Right cardiac atrium (tissue), 5 donors: ENCODE measurements at places on chromosomes 13 and 19.

DNA sequence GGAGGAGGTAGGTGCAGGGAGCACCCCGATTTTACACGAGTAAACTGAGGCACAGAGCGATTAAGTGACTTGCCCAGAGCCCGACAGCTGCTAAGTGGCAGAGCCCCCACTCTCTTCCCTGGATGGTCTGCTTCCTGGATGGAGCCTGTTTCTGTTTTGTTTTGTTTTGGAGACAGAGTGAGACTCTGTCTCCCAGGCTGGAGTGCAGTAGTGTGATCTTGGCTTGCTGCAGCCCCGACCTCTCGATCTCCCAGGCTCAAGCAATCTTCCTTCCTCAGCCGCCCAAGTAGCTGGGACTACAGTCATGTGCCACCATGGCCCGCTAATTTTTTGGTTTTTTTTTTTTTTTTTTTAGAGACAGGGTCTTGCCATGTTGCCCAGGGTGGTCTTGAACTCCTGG is 17.3 kb downstream of the BICRA start:
- DNase-seq, result peak; percentile 74

GRCh38 chr13:98650396-98651107 is 73.6 kb upstream of the STK24 start:
- no peak for DNase-seq

DNA sequence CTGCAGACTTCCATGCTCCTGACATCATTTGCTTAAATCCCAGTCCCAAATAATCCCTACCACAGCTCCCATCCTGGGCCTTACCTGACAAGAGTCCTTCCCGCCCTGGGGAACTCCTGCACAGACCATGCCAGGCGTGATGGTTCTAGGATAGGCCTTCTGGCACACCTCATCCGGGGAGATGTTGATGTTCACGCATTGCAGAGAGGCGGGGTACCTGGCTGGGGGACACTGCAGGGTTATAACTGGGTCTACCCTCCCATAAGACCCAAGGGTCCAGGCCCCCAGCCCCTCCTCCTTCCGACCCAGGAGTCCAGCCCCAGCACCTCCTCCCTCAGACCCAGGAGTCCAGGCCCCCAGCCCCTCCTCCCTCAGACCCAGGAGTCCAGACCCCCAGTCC is 4.0 kb downstream of the KLK14 start:
- no peak for DNase-seq

- DNase-seq, result no peak
Measured at GRCh38 chr19:2942928-2943640, 1.7 kb downstream of the ZNF77 start.

DNA sequence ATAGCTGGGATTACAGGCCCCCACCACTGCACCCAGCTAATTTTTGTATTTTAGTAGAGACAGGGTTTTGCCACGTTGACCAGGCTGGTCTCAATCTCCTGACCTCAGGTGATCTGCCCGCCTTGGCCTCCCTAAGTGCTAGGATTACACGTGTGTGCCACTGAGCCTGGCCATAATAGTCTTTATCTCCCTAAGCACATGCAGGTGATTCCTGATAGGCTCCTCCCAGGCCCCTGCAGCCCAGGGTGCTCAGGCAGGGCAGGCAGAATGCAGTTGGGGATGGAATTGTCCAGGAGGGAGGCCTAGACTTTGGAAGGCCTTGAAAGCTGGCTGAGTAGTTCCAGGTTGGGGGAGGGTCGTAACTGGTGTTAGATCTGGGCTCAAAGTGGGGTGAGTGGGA is 8.5 kb downstream of the ZNF526 start:
- DNase-seq, result no peak

- DNase-seq, result no peak
Measured at GRCh38 chr13:81017513-81018152, 676.7 kb upstream of the SPRY2 start.

GRCh38 chr13:93561576-93562225 is 335.1 kb downstream of the GPC6 start:
- no peak for DNase-seq

DNA sequence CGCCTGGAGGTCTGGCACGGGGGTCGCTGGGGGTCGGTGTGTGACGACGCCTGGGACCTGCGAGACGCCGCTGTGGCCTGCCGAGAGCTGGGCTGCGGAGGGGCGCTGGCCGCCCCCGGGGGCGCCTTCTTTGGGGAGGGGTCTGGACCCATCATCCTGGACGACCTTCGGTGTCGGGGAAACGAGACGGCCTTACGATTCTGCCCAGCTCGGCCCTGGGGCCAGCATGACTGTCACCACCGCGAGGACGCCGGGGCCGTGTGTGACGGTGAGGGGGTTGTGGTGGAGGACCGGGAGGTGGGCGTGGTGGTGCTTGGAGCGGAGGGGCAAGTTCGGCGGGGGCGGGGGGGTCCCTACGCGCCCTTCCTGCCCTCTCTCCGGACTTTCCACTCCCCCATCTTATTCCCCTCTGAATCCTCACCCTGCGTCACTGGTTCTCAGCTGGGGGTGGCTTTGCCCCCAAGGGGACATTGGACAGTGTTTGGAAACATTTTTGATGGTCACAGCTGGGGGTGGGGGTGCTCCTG is 5.5 kb downstream of the SSC5D start:
- DNase-seq, result peak; percentile 60

- no peak for DNase-seq
Measured at GRCh38 chr13:24888291-24888931, 124.4 kb downstream of the RNF17 start.

DNA sequence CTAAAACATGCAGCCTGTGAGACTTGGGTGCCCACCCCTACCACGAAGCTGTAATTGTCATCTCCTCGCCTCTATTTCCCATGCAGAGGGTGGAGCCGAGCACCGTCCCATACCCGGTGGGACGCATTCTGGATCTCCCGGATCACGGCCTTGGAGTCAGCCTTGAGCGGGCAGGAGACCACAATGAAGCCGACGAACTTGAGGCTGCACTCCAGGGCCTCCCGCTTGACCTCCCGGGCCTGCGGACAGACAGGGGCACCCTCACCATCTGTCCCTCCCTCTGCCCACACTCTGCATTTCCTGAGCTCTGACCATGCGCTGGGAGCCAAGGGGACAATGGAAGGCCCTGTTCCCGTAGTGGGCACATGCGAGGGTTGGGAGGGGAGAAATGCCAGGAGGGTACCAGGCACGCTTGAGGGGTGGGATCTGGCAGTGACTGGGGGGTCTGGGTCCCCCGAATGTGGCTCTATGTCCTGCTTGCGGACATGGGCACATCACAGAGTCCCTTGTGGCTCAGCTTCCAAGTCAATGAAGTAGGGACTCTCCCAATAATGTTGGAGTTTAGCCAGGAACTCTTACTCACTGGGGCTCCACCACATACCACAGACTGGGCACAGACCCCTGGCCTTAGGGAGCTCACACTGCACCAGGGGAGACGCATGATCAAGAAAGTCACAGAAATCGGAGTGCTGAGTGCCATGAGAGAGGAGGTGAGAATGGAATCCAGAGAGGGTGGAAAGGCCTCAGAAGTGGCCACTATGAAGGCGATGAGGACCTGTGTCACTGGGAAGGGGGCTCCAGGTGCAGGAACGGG is 9.2 kb upstream of the GMIP start:
- DNase-seq, result no peak

GRCh38 chr13:95075506-95075905 is 225.7 kb downstream of the ABCC4 start:
- no peak for DNase-seq

DNA sequence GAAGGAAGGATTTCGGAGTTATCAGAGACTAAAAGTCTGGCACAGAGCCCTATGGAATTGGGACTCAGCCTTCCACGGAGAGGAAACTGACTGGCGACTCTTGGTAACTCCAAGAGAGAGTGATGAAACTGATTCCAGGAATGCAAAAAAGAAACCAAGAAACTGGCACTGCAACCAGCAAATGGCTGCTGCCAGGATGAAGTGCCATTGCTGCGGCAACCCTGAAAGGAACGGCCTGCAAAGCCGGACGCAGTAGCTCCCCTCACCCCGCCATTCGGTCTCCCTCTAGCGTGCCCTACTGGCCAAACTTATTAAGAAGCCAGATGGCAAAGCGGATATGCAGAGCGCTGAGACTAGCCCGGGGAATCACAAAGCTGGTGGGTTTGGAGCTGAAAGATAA is 236.0 kb downstream of the PCDH9 start:
- DNase-seq, result peak; percentile 78

DNA sequence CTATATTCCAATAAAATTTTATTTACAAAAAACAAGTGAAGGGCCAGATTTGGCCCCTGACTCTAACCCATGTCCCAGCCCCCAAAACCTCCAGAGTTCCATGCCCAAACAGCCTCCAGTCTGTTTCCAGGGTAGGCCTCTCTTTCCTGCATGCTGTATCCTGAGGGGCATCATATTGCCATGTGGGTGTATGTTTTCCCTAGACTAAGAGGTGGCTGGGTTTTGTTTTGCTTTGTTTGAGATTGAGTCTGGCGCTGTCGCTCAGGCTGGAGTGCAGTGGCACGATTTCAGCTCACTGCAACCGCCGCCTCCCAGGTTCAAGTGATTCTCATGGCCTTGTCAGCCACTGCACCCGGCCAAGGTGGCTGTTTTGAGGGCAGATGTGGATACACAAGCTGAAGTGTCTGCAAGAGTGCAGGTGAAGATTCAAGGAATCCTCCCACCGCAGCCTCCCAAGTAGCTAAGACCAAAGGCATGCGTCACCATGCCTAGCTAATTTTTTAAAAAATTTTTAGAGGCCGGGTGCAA is 23.6 kb upstream of the LSM14A start:
- no peak for DNase-seq
